ENCODE measurements at places on chromosomes 1 and 21. TPM values are rescaled to one million over a fixed set of nuclear protein-coding genes. Genes with fewer than 3 reads are reported as not detected.

- H3K36me3 ChIP-seq = no peaks in the 10 kb centered on the region
- H3K27ac ChIP-seq = no peak overlapping the region
- H3K4me3 ChIP-seq = no peak overlapping the region
- DNase-seq = no peak
- H3K4me1 ChIP-seq = peaks cover 6% of the 10 kb centered on the region
These were observed 147.3 kb upstream of the WNT4 start for GRCh38 chr1:22290157-22290556.

- peaks cover 16% of the 10 kb centered on the region for H3K4me1 ChIP-seq
- peaks cover 6% of the 10 kb centered on the region for H3K27me3 ChIP-seq
- H3K36me3 ChIP-seq = peaks cover 16% of the 10 kb centered on the region
- H3K27ac ChIP-seq = no peak overlapping the region
- no peak for DNase-seq
- H3K4me3 ChIP-seq = no peak overlapping the region
These were observed 5.1 kb downstream of the BEND5 start for GRCh38 chr1:48771561-48771960.

INSRR gene
- not detected for total RNA-seq

- no peak overlapping the region for H3K27ac ChIP-seq
- peaks cover 10% of the 10 kb centered on the region for H3K4me1 ChIP-seq
- H3K27me3 ChIP-seq = no peaks in the 10 kb centered on the region
- DNase-seq = no peak
These were observed 107.7 kb upstream of the VANGL1 start for GRCh38 chr1:115534106-115534505.

THEM5 gene
- total RNA-seq = not detected

NPR1 gene
- 57.1 TPM for total RNA-seq

DNA sequence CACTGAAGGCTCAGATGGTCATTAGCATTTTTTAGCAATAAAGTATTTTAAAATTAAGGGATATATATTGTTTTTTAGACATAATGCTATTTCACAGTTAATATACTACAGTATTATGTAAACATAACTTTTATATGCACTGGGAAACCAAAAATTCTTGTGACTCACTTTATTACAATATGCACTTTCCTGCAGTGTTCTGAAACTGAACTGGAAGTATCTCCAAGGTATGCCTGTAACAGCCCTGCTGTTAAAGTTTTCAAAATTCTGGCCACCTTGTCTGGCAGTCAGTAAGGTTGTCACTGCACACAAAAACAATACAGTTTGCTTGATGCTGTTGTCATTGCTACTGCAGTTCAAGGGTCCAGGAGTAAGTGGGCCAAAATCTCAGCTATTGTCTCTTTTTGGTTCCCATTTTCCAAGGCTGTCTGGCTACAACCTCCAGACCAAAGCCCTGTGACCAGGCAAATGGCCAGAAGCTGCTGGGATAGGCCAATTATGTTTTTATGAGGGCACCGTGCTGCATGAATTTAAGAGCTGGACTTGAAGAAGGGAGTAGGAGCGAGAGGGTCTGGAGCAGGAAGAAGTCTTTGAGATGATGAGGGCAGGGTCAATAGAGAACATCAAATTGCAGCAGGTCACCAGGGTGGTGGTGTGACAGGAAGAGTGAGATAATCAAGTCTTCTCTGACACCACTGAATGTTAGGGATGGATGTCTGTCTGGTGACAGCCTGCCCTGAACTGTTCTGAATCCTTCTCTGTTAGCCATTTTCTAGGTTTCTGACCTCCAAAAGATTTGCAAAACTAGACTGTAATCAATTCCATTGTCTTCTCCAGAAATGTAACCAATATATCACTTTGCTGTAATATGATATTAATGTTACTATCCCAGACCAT, 82.3 kb upstream of the CACHD1 start:
- no peak for DNase-seq
- H3K27me3 ChIP-seq = peaks cover 4% of the 10 kb centered on the region
- H3K4me1 ChIP-seq = no peaks in the 10 kb centered on the region
- H3K4me3 ChIP-seq = no peak overlapping the region

DNA sequence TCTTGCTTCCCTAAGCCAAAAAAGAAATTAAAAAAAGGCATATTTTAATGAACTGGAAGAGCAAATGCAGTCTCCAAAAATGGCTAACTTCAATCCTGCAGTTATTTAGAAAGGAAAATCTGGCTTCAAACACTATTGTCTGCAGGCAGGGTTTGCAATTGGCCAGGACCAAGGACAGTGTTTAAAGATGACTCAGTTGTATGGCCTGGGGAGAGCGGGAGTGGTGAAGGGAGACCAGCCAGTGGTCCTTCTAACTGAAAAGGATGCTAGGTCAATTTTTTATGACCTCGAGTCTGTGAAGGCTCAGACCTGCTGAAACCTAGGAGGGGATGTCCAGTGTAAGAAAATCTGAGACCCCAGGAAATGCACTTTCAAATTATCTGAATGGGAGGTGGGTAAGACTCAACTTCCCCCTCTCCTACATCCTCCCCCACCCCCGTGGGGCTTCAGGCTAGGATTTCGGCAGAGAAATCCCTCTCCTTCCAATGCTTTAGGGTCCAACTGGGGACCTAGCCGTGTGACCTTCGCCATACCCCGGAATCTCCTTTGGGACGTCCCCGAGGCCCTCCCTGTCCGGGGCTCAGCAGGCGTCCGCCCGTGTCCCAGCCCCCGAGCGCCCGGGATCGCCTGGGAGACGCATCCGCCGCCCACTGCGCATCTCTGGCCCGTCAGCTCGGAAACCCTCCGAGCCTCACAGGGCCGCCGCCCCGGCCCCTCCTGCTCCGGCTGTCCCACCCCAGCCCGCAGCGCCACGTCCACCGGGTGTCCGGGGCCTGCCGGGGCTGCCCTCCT, 602 bp upstream of the RIMKLA start:
- no peak overlapping the region for H3K27ac ChIP-seq
- H3K4me3 ChIP-seq = peak overlapping the region; percentile 87
- peak; percentile 23 for DNase-seq

RPE65 gene
- not detected for total RNA-seq

DNA sequence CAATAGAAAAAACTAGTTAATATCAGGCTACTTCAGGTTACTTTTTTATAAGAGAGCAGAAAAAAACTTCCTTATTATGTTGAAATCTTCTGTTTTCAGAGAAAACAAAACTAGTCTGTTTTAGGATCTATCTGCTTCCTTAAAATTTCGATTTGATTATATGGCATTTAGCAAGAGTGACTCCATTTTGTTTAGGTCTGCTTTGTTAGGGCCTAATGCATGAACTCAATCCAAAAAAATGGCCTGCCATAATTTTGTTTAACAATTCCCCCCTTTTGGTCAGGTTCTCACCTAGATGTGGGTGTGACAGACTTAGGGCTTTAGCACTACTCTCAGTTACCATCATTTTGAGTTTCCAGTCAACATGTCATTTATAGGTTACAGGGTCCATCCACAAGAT, 89.8 kb upstream of the GNG12 start:
- no peak for DNase-seq
- H3K36me3 ChIP-seq = no peaks in the 10 kb centered on the region
- H3K27me3 ChIP-seq = no peaks in the 10 kb centered on the region
- no peak overlapping the region for H3K4me3 ChIP-seq

DNA sequence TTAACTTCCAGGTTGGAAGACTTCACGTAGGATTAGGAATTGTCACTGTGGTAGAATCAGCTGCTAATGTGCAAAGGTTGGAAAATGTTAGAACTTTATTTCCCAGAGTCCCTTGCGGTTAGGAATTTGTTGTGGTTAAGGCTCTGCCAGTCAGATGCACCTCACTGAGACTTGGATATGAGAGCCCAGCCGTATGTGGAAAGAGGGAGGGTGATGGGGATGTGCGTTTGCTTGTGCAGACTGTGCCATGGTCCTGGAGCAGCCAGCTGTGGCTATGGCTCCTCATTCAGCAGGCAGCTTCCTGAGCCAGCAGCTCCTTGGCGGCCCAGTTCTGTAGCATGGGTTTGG, 12.5 kb downstream of the S100A10 start:
- H3K4me1 ChIP-seq = peaks cover 3% of the 10 kb centered on the region
- peaks cover 12% of the 10 kb centered on the region for H3K36me3 ChIP-seq
- no peak overlapping the region for H3K4me3 ChIP-seq
- no peaks in the 10 kb centered on the region for H3K27me3 ChIP-seq
- no peak for DNase-seq

DNA sequence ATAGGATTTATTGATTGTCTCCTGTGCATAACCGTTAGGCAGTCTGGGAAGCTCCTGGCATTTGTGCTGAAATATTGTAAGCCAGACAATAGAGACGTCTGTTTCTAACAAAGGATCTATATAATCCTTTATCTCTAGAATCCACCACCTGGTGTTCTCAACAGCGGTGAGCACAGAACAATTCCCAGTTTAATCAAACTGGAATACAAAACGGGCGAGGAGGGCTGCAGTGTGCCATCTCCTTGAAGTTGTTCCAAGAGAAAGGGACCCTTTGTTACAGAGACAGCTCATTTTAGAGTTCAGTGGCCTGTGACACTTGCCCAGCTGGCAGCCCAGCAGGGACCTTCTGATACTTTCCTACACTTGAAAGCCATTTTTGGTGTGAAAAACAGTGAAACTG, 162.8 kb upstream of the IVNS1ABP start:
- DNase-seq = no peak
- no peak overlapping the region for H3K27ac ChIP-seq
- H3K27me3 ChIP-seq = no peaks in the 10 kb centered on the region
- H3K4me1 ChIP-seq = no peaks in the 10 kb centered on the region

- H3K36me3 ChIP-seq = peaks cover 4% of the 10 kb centered on the region
- DNase-seq = no peak
- peak overlapping the region; percentile 97 for H3K4me3 ChIP-seq
- no peak overlapping the region for H3K27ac ChIP-seq
These were observed 1.5 kb downstream of the EPRS1 start for GRCh38 chr1:220044678-220045355.

TNNT2 gene
- 3.3 TPM for total RNA-seq

- DNase-seq = no peak
- H3K27ac ChIP-seq = no peak overlapping the region
- H3K4me3 ChIP-seq = no peak overlapping the region
- H3K27me3 ChIP-seq = peaks cover 3% of the 10 kb centered on the region
- H3K4me1 ChIP-seq = no peaks in the 10 kb centered on the region
- no peaks in the 10 kb centered on the region for H3K36me3 ChIP-seq
These were observed 5.9 kb upstream of the TTC22 start for GRCh38 chr1:54806931-54807611.

DNA sequence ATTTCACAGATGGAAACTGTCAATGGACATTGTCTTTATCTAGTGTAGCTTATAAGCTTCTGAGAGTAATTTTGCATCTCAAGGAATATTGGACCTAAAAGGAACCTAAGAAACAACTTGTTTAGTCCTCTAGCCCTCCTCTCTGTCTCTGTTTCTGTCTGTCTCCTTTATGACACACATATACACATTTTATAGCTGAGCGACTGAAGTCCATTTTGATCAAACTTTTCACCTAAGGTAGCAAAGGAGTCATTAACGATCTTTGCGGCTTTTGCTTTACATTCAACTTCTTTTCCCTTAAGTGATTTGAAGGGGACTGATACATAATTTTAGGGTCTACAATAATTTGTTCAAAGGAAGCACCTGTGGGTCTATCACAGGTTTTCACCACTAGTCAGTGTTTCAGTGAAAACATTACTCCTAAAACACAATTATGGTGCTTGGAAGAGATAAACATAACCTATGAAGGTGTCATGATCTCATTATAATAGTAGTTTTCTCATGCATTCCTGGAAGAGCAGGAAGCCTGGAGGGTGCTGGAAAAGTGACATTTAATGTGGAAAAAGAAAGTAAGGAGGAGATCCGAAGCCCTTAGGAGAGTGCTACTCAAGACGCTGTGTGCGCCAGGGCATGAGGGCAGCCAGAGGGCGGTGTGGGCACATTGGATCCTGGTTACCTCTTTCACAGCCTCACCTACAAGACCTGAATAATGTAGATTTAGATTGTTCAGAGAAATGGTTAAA, 248.6 kb downstream of the DNM3 start:
- no peaks in the 10 kb centered on the region for H3K27me3 ChIP-seq
- DNase-seq = peak; percentile 55
- peaks cover 2% of the 10 kb centered on the region for H3K4me1 ChIP-seq

DNA sequence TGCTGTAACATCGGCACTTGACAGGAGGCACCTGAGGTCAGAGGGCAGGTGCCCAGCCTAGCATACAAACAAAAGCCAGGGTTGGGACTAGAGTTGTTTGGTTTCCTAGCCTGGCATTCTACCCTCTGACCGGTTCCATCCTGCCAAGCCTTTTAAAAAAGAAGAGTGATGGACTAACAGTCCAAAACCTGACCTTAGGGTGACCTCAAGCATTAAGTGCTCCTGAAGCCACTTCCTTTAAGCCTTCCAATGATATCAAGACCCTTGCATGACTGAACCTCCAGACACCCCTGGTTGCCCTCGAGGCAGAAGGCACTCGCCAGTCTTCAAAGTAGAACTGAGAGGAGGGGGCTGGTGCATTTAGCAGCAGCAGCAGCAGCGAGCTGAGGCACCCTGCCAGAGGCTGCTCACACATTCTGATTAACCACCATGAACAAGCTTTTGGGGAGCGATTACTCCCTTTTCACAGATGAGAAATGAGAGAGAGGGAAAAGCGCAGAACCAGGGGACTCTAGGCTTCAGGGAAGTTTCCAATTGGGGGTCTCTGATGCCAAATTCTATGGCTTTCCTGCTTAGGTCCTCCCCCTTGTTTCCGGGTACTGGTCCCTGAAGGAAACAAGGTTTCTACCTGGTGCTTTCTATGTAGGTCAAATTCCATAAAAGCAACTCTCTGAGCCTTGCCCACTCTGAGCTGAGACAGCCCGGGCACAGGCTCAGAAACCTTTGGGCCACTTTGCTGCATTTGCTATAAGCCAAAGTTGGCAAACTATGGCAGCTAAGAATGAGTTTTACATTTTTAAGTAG, 9.2 kb downstream of the SLC2A1 start:
- H3K4me1 ChIP-seq = peaks cover 61% of the 10 kb centered on the region
- H3K4me3 ChIP-seq = no peak overlapping the region
- H3K36me3 ChIP-seq = peaks cover 41% of the 10 kb centered on the region
- H3K27ac ChIP-seq = no peak overlapping the region
- no peak for DNase-seq

DNA sequence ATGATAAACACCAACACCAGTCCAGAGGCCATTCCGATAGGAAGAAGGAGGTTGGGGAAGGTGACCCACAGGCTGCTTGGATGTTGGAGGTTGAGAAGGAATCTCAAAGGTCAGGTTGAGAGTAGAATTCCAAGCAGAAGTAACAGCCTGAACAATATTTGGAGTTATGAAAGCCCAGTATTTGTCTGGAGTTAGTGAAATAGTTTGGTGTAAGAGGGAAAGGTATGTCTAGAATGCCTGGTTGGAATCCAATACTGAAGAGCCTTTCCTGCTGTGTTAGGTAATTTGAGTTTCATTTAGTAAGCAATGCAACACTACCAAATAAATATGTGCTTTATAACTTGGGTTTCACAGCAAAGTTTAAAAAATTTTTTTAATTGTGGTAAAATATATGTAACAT, 70.5 kb upstream of the MCOLN3 start:
- no peak overlapping the region for H3K4me3 ChIP-seq
- no peak overlapping the region for H3K27ac ChIP-seq
- H3K36me3 ChIP-seq = no peaks in the 10 kb centered on the region
- peaks cover 1% of the 10 kb centered on the region for H3K27me3 ChIP-seq
- H3K4me1 ChIP-seq = no peaks in the 10 kb centered on the region

Measured in endothelial cell (in vitro differentiated cells).